ENCODE measurements at places on chromosomes 5 and 9.

DNA sequence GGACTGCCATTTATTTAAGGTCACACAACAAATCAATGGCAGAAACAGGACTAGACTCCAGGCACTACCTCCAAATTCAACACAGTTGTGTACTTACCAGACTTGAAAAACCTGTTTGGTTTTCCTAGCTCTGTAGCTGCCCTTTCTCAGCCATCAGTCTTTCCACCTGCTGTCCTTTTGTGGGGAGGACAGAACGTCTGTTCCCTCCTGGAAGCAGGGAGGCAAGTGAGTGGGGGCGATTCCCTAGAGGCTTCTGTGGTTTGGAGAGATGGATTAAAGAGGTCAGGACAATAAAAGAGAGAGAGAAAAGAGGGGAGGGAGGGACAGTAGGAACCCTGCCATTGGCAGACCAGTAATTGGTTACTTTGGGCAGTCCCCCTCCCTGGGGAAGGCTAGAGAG is 14.7 kb downstream of the ASTN2 start:
- no peaks in the 10 kb centered on the region for H3K27me3 ChIP-seq
- no peaks in the 10 kb centered on the region for H3K4me1 ChIP-seq
- no peaks in the 10 kb centered on the region for H3K36me3 ChIP-seq

GRCh38 chr5:72651109-72651508 is 143.9 kb upstream of the ZNF366 start:
- H3K4me1 ChIP-seq = no peaks in the 10 kb centered on the region
- H3K27me3 ChIP-seq = no peaks in the 10 kb centered on the region
- DNase-seq = no peak
- no peak overlapping the region for H3K4me3 ChIP-seq
- no peaks in the 10 kb centered on the region for H3K36me3 ChIP-seq

- no peaks in the 10 kb centered on the region for H3K27me3 ChIP-seq
- no peak overlapping the region for H3K27ac ChIP-seq
- H3K36me3 ChIP-seq = no peaks in the 10 kb centered on the region
- no peak overlapping the region for H3K4me3 ChIP-seq
- no peak for DNase-seq
- H3K4me1 ChIP-seq = no peaks in the 10 kb centered on the region
These were observed 529.5 kb downstream of the AGTPBP1 start for GRCh38 chr9:85212209-85212608.

DNA sequence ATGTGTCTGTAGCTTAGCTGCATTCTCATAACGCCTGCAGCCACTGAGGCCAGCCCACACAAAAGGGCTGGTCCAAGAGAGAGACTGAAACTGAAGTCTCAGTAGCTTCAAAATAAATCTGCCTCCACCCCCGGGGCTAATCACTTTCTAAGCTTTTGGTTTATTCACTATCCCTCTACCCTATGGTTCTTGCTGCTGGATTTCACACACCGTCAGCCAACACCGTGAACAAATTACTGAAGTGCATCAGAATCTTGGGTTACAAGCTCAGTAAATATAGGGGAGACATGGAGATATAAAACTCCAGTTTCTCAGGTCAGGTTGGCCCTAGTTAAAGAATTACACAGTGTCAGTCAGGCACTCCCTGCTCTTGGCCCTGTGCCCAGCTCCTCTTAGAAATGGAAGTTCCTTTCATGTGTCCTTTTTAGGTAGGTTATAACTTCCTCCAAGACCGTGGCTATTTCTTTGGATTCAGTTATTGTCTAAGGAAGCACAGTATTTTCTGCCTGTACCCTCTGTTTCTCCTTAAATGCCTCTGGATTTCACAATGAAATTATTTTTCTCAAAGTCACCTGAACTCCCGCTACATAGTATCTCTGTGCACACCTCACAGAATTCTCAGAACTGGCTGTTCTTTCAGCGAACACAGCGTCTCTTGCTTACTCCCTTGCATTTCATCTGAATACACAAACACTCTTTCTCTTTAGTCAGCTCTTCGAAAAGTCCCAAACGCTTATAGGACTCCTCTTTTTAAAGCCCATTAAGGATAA is 112.5 kb downstream of the FAM174A start:
- peak; percentile 63 for DNase-seq
- no peaks in the 10 kb centered on the region for H3K36me3 ChIP-seq
- H3K27ac ChIP-seq = no peak overlapping the region
- H3K4me3 ChIP-seq = no peak overlapping the region

GRCh38 chr5:96388176-96388575 is 44.9 kb downstream of the PCSK1 start:
- H3K4me3 ChIP-seq = no peak overlapping the region
- DNase-seq = no peak
- H3K27me3 ChIP-seq = no peaks in the 10 kb centered on the region
- no peaks in the 10 kb centered on the region for H3K36me3 ChIP-seq
- H3K27ac ChIP-seq = no peak overlapping the region
- H3K4me1 ChIP-seq = no peaks in the 10 kb centered on the region

GRCh38 chr5:69485471-69485870 is 7.1 kb upstream of the OCLN start:
- no peak for DNase-seq
- no peaks in the 10 kb centered on the region for H3K4me1 ChIP-seq
- no peaks in the 10 kb centered on the region for H3K36me3 ChIP-seq
- no peak overlapping the region for H3K4me3 ChIP-seq
- H3K27me3 ChIP-seq = no peaks in the 10 kb centered on the region
- no peak overlapping the region for H3K27ac ChIP-seq

Data from Peyer's patch (tissue), 4 donors.